ENCODE measurements at places on chromosomes 16 and 17.

DNA sequence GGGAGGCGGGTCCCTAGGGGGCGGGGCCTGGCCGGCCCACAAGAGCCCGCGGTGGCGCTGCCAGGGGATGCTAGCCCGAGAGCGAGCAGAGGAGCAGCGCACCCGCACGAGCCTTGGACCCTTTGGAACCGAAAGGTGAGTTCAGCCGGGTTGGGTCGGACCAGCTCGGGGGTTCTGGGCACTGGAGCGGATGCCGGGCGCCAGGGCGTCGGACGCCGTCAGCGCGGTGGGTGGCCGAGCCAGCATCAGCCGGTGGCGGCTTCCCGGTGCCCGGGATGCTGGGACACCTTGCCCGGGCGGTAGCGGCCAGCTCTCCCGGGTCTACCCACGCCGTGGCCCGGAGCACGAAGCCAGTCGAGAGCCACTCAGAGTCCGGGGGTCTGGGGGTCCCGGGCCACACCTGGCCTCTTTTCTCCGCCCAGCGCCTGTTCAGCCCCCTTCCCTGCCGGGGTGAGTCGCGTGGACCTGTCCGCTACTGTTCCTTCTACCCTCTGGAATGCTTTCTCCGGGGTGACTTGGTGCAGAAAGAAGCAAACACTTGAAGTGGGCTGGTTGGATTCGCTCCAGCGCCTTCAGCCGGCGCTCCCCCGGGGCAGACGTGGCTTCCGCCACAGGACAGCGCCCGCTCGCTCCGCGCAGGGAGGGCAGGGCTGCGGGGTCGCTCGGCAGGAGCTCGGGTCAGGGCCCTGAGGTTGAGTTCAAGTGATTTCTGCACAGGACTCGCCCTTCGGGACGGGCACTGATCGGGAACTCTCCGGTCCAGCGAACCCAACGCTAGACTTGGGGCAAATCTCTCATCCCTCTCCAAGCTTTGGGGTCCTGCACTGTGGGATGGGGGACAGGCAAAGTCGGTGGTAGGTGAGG, at the start of gene SCNN1G:
SCNN1G (plus strand) TSS at position 67 of the 864 bp plus-strand sequence. CDS start 3,527 bp downstream, outside the sequence.
- DNase-seq = peak; percentile 49

- no peak for DNase-seq
Observed at GRCh38 chr16:85309656-85310587, 197.7 kb upstream of the CIBAR2 start.

DNA sequence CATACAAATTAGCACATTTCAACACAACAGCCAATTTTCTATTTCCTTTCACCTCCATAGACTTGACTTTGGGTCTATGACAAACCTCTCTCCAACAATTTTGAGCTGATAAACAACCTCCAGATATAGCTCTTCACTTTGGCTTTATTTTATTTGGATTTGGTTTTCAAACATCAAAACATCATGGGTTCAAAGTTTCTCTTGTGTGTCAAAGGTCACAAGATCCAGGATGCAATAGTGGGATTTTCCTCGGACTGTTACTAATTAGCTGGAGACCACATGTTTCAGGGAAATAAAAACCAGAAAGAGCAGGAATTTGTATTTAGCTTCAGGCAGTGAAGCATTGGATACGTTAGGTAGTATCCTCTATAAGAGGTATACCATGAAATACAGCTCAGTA, 351.0 kb upstream of the SOX9 start:
- no peak for DNase-seq

- DNase-seq = no peak
Observed at GRCh38 chr16:80056324-80056723, 455.8 kb upstream of the MAF start.

DNA sequence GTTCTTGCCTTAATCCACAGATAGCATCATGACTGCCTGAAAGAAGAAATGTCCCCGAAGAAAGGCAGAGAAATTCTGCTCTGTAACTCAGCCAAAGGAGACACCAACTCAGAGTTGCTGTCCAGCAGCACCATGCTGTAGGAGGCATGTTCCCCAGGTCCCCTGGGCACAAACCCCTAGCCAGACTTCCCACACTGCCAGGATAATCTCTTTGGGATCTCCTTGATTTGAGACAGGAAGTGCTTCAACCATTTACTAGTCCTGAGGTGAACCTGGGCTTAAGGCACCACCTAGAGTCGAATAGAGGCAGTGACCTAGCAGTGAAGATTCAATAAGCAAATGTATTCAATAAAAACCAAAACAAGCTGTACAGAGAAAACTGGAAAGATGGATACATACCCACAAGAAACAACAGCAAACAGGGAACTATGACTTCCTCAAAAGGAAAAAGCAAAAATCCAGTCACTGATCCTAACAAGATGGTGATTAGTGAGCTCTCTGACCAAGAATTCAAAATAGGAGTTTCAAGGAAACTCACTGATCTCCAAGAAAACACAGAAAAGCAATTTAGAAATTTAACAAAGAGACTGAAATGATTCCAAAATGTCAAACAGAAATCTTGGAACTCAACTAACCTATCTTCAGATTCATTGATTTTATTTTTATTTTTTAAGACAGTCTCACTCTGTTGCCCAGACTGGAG, 5.7 kb downstream of the OR4D2 start:
- peak; percentile 63 for DNase-seq

DNA sequence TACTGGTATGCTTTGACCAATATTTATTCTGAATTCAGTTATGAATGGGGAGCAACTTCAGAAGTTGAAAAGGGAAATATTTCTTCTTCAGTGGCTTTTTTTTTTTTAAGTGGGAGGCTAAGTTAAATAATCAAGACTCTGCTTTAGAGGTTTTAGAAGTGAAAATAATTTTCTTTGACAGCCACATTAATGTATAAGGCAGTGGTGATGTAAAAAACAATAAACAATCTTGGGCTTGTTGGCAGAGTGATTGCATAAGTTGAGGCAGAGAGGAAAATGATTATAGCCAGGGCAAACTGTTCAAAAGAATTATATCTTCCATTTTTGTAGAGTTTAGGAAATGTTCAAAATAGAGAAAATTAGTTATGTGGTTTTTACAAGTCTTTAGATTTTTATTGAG, 5.4 kb upstream of the KRT12 start:
- no peak for DNase-seq
